ENCODE measurements at places on chromosomes 2 and 18.

DNA sequence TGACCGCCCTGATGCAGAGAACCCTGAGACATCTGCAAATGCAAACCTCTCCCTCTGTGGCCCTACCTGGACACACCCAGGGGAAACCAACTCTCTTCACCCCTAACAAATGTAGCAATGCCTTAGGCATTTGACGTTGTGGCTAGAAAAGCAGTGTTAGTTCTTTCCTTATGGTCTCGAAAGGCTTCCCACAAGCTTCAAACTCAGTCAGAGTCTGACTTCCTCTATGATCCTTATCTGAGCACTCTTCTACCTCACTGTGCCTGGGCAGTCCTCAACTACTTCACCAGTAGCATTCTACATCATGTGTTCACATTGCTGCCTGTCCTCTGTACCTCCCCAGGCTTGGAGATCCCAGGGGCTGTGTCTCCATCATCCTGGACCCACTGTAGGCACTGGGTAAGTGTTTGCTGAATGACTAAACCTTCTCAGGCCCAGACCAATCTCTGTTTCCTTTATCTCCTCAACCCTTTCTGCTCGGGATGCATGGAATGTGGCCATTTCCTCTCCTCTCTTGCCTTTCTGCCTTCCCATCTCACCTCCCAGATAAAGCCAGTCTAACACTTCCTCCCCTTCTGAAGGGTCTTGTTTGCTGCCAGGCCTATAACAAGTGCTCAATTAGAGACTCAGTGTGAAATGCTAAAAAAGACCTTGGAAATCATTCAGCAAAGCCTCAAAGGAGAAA is 91.7 kb upstream of the ACAA2 start:
- no peak for DNase-seq

GRCh38 chr18:22765896-22766295 is 167.2 kb upstream of the RBBP8 start:
- no peak for DNase-seq

DNA sequence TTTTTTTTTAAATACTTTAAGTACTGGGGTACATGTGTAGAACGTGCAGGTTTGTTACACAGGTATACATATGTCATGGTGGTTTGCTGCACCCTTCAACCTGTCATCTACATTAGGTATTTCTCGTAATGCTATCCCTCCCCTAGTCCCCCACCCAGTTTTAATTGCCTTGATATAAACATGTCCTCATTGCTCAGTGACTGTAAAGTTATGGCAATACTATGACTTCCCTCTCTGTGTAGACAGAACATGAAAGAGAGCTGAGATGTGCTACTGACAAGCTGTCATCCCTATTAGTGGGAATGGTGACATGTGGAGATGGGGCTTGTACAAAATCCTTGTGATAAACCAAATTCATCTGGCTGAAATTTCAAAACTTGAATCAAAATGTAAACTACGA is 449.7 kb upstream of the TRIB2 start:
- no peak for DNase-seq

- DNase-seq, result no peak
These were observed 695.7 kb downstream of the TDRD15 start for GRCh38 chr2:21819454-21819853.

DNA sequence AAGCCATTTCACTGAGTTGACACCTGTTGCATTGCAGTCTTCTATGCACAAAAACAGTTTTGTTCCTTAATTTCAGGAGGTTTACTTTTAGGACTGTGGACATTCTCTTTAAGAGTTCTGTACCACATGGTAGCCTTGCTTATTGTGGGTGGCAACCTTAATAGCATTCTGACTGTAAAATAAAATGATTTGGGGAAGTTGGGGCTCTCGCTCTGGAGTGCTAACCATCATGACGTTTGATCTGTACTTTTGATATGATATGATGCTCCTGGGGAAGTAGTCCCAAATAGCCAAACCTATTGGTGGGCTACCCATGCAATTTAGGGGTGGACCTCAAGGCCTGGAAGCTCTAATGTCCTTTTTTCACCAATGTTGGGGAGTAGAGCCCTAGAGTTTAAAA is 3.4 kb downstream of the CTLA4 start:
- DNase-seq, result no peak

- peak; percentile 31 for DNase-seq
These were observed 464 bp downstream of the CYBRD1 start for GRCh38 chr2:171522788-171523087.

- DNase-seq, result no peak
These were observed 73.6 kb upstream of the COL5A2 start for GRCh38 chr2:189252991-189253675.

DNA sequence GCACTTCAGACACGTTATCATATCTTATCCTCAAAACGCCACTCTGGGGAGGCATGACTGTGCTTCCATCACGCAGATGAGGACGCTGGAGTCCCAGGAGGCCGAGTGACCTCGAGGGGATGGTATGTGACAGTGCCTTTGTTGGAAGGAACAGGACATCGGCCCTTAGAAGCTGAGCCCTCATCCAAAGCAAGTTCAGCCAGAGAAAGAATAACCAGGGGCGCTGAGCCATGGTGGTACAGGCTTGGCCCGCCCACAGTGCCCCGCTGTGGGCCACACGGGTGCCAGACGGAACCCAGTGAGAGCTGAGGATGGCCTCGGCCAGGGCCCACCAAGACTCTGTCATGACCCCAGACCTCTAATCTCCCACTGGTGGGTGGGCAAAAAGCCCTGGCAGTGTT is 31.3 kb downstream of the HS1BP3 start:
- DNase-seq, result no peak

GRCh38 chr18:57270156-57270555 is 82.2 kb upstream of the ST8SIA3 start:
- DNase-seq, result no peak

GRCh38 chr2:102181919-102182635 is 4.7 kb upstream of the IL1RL2 start:
- DNase-seq, result no peak

DNA sequence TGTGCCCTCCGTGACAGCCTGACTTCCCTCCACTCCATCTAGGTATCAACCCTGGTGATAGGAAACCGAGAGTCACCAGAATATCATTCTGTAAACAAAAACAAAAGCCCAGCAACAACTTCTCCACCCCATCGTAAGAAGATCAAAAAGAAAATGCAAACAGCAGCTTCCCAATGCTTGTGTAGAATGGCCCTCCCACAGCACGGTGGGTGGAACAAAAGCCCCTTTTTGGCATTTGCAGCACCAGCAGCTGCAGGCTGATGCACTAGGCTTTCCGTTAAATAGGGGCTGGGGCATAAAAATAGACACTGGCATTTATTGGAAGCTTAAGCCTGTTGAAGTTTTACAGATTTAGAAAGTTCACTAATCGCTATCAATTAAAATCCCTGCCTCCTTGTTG is 513.0 kb downstream of the GALR1 start:
- DNase-seq, result no peak

GRCh38 chr18:78595453-78595852 is 384.2 kb upstream of the SALL3 start:
- no peak for DNase-seq

GRCh38 chr18:77619525-77619924 is 369.9 kb downstream of the GALR1 start:
- DNase-seq, result no peak

DNA sequence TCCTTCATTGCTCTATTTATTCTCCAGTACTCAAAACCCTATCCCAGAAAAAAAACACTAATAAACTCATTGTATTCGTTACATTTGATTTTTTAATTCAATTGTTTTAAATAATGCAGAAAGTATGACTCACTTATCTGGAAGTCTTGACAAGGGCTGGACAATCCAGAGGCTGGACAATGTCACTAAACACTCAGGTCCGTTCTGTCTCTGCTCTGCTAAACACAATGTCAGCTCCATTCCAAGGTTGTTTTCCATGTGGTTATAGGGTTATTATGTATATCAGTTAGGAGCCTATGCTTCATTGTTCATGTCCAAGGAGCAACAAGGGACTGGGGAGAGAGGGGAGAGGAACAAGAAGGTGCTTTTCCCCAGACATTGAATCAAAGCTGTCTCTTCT is 125.5 kb downstream of the IRS1 start:
- no peak for DNase-seq

- no peak for DNase-seq
These were observed 5.3 kb downstream of the LHCGR start for GRCh38 chr2:48750128-48750739.

GRCh38 chr2:43343573-43344304 is 117.3 kb upstream of the ZFP36L2 start:
- DNase-seq, result no peak

- DNase-seq, result no peak
These were observed 152.5 kb downstream of the NRP2 start for GRCh38 chr2:205834796-205835195.

DNA sequence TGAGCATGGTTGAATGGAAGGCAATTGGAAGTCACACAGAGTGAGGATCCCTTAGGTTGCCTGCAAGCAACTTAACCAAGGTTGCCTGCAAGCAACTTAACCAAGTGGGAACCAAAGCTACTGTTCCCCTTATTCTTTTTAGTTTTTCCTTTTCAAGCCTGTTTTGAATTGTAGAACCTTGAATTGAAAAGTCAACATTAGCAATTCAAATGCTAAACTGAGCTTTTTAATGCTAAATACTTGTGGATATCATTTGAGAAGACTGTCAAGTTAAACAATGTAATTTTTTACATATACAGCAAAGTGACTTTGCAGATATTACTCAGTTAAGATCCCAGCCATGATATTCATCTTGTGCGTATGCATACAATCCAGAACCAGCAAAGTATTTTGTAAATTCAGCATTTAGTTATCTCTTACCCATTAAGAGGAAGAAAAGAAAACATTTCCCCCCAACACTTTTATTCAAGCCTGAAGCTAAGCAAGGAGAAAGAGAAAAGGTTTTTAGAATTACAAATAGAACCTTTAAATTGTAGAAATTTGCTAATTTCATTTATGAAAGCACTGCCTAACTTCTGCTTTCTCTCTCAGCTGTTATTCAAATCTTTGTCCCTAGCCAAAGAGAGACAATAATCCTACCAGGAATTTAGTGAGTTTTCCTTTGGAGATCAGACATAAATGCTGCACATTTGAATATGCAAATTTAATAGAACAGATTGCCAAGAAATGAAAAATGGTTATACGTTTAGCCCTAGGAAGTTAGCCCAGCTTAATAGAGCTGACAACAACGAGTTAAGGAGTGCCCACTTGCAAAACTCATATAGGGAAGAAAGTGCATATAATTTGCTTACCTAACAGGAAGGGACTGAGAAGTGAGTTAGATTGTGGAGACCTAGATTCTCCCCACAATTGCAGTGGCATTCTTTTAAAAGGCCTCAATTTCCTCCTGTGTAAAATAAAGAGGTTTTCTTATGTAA is 643.2 kb upstream of the PIK3C3 start:
- no peak for DNase-seq

DNA sequence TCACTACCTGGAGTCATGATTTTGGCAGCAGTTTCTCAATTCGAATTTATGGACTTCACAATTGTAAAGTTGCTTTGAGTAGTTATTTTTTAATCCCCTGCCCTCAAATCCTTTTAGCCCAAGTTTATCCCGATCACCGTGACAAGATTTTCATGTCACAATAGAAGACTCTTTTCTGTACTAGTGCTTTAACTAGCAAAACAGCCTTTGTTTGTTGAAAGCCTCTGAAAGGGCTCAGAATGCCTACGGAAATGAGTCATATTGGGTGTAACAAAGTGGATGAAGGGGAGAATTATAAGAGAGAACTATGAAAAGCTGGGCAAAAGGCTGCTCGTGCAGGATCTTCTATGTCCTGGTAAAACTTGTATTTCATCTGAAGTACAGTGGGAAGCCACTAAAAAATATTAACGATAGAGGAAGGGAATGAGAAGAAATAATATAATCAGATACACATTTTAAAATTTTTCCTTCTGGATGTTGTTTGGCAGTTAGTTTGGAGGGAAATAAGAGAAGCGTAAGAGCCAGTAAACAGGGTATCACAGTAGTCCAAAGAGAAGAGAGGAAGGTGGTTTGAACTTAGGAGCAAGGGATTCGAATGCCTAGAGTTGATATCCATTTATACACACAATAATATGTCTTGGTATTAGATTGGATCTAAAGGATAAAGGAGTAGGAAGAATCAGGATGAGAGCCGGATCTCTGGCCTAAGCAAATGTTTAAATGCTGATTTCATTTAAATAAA is 114.9 kb downstream of the GALNT13 start:
- no peak for DNase-seq

DNA sequence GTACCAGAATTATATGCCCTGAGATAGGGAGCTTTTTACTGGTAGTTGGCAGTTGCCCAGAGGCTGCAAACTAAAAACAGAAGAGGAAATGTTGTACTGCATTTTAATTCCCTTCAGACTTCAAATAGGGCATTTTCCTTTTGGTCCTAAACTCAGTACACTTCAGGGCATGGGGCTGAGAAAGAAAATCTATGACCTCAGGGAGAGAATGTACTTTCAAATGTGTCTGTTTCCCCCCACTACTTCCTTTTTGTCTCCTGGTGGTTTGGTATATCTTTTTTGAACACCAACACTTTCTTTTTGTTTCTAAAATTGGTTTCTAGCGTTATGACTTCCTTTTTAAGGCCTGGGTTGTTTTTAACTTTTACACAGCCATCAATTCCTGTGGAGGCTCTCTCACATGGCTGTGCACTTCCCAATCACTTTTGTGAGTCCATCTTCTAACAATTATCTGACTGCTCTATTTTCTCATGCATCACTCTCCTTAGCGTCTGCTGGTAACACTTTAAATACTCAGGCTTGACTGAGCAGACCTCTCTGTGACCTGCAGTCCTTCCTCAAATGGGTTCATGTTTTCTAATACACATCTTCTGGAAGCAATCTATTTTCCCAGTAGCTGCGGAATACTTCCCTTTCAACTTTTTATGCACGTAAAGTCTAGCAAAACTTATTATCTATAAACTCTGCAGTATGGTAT is 596.0 kb downstream of the LRP1B start:
- no peak for DNase-seq

DNA sequence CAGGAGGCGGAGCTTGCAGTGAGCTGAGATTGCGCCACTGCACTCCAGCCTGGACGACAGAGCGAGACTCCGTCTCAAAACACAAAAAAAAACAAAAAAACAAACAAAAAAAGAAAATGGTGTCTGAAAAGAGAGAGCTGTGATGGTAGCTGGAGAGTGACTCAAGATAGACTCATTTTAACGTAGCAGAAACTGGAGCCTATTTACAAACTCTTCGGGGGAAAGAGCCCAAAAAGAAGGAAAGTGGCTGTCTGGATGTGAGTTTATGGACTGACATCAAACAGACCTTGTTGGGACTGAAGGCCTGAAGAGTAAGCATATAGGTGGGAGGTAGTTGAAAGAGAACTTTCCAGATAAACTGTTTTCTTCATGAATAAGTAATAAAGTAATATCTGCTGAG is 51.8 kb downstream of the LIMS1 start:
- no peak for DNase-seq

DNA sequence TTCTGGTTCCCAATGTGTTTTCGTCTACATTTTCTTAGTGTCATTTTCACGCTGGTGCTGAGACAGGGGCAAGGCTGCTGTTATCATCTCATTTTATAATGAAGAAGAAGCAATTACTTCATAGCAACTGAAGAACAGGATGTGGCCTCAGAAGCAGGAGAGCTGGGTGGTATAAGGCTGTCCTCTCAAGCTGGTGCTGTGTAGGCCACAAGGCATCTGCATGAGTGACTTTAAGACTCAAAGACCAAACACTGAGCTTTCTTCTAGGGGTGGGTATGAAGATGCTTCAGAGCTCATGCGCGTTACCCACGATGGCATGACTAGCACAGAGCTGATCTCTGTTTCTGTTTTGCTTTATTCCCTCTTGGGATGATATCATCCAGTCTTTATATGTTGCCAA is 7.3 kb downstream of the IL36G start:
- no peak for DNase-seq

All from caudate nucleus (tissue), 63 donors.